ENCODE measurements at places on chromosomes 2 and 18.

DNA sequence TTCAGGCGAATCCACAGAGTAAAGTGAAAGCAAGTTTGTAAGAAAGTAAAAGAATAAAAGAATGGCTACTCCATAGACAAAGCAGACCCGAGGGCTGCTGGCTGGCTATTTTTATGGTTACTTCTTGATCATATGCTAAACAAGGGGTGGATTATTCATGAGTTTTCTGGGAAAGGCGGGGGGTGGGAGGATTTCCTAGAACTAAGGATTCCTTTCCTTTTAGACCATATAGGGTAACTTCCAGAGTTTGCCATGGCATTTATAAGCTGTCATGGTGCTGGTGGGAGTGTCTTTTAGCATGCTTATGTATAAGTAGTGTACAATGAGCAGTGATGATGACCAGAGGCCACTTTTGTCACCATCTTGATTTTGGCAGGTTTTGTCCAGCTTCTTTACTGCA is 59.8 kb downstream of the SLC4A3 start:
- DNase-seq, result no peak

DNA sequence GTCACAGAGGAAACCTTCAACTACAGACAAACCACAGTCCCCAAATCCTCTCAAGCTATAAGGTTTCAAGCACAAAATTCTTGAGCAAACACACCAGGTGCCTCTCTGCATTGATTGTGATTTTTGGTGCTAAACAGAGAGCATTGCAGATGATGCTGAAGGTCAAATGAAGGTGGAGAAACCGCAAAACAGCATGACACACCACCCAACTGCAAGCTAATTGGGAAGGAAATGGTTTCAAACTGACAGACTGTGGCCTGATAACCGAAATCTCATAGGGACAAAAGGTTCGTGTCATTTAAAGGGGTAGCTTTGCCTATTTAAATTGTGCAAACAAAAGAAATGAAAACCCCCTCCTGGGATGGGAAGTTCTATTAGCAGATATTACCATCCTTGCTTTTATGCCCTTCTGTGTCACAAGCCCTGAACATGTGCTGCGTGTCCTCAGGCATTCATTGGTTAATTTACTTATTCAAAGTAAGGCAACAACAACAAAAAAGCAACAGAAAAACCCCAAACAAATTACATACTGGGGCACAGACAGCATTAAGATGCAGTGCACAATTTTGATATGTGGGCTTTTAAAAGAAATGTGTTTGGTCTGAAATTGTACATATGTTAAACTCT is 154.9 kb downstream of the AQP4 start:
- no peak for DNase-seq

- DNase-seq, result peak; percentile 19
These were observed 39.7 kb downstream of the ANXA4 start for GRCh38 chr2:69781321-69782248.

DNA sequence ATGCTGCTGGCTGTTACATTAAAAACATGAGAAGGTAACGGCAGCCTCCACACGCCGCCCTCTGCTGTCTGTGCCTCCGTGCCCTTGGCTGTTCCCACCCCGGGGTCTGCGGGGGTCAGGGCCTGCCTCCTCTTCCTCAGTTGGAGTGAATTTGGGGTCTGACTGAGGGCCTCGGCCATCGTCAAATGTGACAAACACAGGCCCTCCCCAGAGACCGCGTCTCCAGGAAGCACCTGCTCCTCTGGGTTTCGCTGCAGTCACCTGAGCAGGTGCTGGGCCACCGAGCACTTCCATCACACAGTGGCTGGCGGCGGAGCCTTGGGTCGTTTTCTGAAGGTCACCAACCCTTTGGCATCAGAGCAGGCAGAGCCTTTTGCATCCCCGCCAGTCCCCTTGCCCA is 70.9 kb downstream of the NFATC1 start:
- DNase-seq, result no peak

- DNase-seq, result no peak
These were observed 30.2 kb downstream of the GLI2 start for GRCh38 chr2:120765678-120766469.

- no peak for DNase-seq
These were observed 369.1 kb downstream of the ZNF521 start for GRCh38 chr18:24982831-24983230.

DNA sequence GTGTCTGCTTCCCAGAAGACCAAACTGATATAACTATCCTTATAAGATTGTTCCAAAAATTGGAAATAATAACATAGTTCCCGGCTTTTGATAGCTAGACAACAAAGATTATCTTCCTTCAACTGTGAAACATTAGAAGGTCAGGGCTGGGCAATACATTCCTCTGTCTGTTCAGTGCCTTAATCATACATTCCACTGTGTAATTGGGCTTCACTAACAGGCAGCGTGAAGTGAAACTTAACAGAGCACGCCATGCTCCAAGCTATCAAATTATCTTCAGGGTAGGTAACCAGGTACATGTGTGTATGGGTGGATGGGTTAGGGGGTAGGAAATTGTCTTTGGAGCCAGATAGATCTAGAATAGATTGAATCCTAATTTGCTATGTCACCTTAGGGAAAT is 23.5 kb upstream of the ARL5A start:
- no peak for DNase-seq

- no peak for DNase-seq
These were observed 445.7 kb upstream of the FANCL start for GRCh38 chr2:58686776-58687175.
